ENCODE measurements at places on chromosomes 16 and 17.

DNA sequence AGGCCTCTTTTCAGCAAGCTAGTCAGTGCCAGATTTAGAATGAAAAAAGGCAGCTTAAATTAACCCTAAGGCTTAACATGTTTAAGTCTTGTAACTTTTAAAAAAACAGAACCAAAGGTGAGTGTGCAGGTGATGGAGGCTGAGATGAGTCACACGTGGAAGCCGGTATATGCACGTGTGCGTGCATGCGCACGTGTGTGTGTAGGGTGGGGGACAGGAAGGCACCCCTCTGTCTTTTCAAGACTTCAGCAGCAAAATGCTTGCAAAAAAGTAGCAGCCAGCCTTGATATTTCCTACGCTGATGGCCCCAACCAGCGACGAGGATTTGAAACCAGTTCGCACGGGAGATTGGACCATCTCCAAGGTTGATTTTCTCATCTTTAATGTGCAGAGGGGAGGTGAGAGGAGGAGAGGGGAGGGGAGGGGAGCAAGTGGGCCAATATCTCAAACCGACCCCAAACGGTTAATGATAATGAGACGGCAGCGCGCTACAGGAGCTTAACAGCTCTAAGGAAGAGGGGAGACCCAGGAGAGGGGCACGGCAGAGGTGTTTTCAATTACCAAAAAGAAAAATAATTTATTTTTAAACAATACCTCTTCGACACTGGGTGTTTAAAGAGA lies 154.7 kb downstream of the ZNF423 start:
- no peak for DNase-seq

DNA sequence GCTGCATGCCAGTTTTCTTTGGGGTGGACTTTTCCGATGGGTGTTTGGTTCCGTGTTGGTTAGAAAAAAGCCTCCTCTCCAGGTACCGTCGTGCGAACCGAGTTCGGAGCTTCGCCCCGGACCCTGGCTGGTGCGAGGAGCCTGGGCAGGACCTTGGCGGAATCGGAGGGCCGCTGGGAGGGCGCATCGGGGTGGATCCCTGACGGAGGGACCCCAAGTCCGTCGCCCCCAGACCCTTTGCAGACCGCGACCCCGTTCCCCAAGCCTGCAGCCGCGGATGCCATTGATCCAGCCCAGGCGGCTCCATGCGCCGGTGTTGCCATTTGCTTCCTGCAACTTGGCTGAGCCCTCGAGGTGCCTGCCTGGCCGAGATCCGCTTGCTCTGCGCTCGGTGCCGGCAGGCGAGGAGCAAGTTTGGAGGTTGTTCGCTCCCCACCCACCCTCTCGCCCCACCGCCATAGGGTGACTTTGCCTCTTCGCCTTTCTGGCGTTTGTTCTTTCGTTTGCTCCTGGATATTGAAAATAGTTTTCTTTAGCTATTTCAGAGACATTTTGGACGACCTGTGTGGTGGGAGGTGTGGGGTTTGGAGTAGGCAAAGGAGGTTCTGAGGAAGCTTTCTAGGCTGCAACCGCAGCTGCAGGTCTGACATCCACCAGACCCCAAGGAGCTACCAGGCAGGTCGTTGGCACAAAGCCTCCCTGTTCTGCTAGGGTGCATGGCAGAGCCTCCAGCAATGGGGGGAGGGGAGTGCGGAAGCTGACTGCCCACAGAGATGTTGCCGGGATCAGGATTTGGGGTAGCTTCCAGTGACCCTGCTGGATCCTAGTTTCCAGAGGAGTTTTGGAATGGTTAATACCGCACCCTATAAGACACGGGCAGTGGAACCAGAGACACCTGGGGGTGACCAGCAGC lies 58.2 kb downstream of the RAP1GAP2 start:
- DNase-seq, result no peak

GRCh38 chr16:49748322-49748721 lies 107.6 kb downstream of the ZNF423 start:
- no peak for DNase-seq

- DNase-seq, result no peak
Measured at GRCh38 chr17:66920950-66921349, 43.6 kb upstream of the CACNG4 start.

DNA sequence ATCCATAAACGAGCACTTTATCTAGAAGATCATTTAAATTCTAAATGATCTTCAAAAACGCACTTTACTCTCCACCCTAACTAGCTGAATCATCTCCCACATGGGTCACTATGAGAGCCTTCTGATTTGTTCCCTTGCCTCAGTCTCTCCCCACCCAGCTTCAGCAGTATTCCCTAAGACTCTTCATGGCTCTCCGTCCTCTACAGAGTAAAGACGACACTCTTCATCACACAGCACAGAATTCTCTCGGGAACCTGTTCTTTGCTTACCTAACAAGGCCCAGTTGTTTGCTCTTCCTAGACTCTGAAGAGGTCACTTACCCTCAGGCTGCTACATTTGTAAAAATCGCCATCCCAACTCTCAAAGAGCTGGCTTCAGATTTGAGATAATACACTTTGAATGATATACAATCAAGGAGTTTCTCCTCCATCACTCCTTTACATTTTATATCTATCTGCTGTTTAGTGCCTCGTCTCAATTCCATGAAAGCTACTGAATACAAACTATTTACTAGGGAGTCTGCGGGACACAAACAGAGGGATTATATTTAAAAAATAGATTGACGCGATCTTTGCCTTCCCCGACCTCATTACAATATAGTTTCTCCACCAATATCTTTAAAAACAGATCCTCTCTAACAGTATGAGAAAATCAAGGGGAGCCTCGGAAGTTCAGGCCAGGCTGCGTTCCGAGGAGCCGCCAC lies 511 bp upstream of the LIG3 start:
- no peak for DNase-seq

DNA sequence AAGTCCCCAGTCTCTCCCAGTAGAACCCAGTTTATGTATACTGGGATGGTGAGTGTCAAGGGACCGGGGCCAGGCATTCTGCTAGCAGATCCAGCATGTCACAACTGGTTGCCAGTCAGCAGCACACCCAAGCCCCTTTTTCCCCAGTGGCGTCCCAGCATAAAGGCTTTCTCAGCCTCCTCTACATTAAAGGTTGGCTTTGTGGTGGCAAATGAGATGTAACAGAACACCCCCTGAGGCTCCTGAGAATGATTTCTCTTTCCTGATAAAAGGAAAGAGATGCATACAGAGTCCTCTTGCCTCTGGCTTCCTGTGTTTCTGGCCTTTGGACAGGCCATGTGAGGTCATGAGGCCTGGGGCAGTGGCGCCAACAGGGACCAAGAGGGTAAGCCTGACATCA lies 27.9 kb downstream of the IRX6 start:
- DNase-seq, result no peak

- no peak for DNase-seq
Measured at GRCh38 chr17:81138500-81138899, 26.8 kb upstream of the PVALEF start.

DNA sequence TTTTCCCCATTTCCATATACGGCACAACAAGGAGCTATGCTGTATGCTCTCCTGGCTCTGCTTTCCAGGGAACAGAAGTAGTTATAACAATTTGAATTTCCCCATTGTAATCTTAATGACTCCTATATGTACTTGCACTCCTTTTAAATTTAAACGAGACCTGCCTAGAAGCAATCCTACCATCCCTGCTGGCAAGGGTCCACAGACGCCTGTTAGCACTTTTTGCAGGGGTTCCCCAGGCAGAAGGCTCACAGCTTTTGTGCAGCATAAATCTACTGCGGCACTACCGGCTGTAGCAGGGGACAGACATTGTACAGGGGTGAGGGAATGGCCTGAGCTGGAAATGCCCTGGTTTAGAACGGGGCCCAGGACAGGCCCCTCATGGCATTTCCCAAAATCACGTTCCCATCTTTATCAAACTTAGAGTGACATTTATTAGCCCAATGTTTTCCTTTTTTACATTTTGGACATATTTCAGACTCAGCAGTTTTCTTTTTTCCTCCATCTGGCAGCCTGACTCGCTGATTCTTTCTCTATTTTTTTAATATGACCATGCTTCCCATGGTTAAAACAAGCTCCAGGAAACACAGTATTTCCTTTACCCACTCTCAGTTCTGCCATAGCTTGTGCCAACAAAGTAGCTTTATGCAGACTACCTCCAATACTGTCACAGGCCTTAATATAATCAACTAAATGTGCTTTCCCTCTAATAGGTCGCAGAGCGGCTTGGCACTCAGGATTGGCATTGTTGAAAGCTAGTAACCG lies 35.4 kb upstream of the USP22 start:
- DNase-seq, result no peak

DNA sequence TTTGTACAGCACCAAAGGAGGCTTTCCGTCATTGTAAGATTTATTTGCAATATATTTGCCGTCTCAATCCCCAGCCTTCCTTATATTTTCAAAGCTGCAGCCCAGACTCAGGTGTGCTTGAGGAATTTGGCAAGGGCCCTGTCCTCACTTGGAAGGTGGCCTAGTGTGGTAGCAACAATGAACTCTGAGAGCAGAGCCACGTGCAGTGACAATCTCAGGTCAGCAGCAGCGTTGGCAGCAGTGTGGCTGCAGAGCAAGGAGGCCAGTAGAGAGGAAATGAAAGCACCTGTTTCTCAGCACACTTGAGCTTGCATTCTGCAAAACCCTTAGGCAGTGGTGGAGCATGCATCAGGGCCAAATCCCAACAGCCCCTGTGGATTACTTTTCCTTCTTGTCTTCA lies 613.5 kb downstream of the RBFOX1 start:
- DNase-seq, result no peak

DNA sequence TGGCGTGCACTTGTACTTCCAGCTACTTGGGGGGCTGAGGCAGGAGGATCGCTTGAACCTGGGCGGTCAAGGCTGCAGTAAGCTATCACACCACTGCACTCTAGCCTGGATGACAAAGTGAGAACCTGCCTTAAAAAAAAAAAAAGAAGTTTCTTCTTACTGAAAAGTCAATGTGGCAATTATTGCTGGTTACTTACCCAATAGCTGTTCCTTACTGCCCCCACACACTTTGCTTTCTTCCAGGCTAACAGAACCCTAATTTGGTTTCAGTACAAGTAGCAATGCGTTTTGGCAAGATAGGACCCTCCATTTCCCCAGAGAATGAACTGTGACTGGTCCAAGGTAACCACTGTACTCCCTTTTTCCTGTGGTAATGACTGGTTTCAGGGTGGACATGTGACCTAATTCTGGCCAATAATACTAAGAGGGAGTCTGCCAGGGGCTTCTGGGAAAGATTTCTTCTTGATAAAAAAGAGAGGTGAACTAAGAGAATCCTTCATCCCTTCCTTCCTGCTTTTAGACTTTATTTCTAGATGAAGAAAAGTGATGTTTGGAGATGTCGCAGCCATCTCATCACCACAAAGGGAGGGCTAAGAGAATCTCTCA lies 58.8 kb upstream of the MSI2 start:
- DNase-seq, result no peak

DNA sequence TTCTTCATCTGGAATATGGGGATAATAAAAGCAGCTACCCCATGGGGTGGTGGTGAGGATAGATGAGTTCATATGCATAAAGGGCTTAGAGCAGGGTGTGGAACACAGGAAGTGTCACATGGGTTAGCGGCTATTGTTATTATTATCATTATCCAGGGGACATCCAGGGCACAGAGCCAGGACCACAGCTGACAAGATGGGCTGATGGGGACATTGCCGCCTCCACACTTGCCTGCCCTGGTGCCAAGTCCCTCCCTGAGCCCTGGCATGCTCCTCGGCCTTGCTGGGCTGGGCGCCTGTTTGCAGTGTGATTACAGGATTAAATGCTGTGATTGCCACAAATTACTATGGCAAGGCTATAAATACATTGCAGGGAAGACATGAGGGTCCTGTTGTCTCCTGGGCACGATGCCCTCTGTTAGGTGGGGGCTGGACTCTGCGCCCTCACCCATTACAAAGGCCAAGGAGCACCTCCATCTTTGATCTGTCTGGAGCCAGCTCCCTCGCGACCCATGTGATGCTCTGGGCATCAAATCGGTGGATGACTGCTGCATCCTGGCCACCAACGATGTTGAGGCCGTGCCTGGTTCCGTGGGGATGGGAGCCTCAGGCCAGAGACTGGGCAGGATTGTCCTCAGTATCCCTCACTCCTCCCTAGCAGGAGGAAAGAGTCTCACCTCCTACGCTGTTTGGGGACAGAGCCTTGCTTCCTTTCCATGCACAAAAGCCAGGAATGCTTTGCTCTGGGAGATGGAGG lies 43.2 kb downstream of the PIMREG start:
- no peak for DNase-seq

DNA sequence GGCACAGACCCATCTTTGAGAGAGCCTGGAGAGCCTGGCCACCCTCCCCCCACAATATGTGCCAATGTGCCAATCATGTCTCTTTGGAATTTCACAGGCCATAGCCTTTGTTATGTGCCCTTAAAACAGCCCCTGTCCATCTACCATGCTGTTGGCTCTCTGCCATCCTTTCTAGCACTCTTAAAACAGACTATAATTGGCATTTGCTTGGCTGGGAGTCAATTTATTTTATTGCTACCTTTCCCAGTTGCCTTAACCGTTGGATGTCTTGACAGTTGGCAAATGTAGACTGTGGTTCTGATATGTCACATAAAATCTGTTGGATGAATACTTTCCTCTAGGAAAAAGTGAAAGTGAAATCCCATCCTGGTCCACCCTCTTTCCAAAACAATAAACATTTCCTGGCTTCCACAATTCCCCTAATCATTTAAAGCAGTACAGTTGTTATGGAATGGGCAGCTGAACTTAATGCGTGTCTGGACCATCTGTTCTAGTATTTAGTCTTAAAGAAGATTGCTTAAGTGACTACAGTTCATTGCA lies 394.0 kb downstream of the KCNJ2 start:
- no peak for DNase-seq

DNA sequence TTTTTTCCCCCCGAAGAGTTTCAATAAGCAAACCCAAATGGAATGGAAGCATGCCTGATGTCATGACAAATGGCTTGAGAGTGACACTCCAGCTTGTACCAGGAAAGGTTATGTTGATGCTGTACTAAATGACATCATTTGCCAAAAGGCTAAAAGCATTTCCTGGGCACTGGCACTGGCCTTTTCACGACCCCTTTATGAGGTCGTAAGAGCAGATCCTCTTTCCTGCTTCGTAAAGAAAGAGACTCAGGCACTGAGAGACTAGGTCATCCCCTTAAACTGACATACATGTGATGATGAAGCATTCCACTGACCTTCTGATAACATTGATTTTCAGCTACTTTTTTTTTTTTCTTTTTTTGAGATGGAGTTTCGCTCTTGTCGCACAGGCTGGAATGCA lies 30.5 kb downstream of the CEP295NL start:
- DNase-seq, result no peak

- DNase-seq, result peak; percentile 87
Measured at GRCh38 chr17:36544307-36545076, at the start of gene GGNBP2. TSS of gene GGNBP2 (plus strand) at chr17:36544919. CDS start at chr17:36545725, 806 bp downstream.

DNA sequence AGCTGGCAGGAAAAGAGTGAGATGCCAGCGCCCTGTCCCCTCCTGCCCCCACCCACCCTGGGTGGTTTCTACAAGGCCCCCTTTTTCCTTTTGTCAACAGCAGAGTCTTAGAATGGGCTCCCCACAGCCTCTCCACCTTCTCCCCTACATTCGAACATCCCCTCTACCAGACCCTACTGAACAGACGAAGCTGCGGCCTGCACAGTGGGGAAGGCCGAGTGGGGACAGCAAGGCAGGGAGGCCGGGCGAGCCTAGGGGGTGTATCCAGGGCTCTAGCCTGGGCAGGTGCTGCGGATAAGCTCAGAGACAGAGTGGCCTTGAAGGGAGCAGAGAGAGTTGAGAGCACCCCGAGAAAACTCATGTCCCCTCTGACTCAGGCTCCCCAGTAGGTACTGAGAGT lies 7.4 kb downstream of the ZACN start:
- DNase-seq, result no peak

GRCh38 chr16:7449306-7449705 lies 116.7 kb downstream of the RBFOX1 start:
- no peak for DNase-seq
